ENCODE measurements at places on chromosomes 11 and 22.

DNA sequence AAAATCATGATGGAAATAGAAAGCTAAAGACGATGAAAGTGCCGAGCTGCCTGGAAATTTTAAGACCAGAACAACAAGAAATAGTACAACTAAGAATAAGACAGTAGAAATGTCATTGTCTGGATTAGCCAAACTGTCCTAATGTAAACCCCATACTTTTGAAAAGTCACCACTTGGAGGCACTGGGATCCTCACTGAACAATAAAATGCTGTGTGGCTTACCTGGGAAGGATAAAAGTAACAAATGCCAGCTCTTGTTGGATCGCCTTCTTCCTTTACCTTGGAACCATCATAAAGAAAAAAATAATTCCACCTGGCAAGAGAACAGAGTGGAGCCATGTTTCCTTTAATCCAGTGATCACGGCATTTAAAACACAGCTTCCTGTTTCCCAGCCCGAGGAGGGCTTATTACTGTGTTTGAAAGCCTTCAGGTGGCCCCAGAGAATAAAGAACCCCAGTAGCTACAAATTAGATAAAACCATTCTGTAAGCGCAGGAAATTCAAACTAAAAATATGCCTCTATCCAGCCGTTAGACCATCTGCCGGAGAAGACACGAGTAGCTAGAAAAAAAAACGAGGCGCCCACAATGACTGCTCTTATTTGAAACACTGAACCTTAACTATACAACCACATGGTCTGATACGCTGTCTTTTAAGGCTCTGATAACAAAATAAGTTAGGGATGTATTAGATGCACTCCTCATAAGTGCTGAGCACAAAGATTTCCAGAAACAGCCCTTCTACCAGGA lies 4.4 kb downstream of the HPS4 start:
- no peak for DNase-seq

GRCh38 chr22:23211622-23212021 lies 31.3 kb downstream of the BCR start:
- DNase-seq = no peak

- peak; percentile 86 for DNase-seq
These were observed 34.7 kb downstream of the PARVA start for GRCh38 chr11:12411806-12412727.

GRCh38 chr11:45843158-45843924 lies 3.9 kb upstream of the CRY2 start:
- DNase-seq = peak; percentile 93

DNA sequence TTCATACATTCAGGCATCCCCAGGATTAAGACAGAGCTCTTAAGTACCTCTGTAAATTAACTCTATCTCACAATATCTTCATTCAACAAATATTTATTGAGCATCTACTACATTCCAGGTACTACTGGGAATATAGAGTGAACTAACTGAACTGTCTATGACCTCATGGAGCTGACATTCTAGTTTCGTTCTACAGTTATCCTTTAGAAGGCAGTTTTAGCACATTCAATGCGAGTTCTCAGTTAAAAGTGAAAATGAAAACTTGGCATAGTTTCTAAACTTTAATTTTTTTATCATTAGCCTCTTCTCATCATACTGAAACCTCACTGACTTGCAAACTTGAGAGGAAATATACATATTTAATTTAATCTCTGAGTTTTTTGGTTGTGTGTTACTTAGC lies 10.7 kb upstream of the MS4A6E start:
- DNase-seq = no peak

DNA sequence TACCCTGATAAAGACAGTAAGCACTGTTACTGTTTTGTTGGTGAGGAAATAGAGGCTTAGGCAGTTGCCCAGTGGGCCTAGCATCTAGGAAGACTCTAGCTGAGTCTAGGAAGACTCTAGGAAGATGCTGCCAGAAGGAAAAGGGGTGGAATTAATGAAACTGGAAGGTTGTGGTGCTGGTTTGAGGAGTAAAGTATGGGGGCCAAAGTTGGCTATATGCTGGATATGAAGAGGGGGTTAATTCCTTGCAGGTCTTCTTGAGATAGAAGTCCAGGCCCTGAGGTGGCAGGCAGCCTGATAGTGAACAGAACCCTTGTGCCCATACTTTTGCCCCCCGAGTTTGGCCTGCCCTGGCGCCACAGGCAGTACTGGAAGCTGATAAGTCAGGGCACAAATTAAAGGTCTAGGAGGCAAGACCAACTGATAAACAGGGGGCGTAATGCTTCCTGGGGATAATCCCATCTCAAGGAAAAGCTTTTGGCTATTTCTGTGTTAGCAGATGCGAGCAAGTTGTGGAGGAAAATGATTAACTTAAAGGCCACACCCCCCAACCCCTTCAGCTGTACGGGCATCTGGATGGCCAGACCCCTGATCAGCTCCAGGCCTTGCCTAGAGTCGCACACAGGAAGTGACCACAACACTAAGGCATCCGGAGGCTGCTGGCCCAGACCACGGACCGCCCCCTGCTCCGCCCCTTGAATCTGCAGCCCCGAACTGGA lies 3.1 kb downstream of the ILK start:
- peak; percentile 98 for DNase-seq

DNA sequence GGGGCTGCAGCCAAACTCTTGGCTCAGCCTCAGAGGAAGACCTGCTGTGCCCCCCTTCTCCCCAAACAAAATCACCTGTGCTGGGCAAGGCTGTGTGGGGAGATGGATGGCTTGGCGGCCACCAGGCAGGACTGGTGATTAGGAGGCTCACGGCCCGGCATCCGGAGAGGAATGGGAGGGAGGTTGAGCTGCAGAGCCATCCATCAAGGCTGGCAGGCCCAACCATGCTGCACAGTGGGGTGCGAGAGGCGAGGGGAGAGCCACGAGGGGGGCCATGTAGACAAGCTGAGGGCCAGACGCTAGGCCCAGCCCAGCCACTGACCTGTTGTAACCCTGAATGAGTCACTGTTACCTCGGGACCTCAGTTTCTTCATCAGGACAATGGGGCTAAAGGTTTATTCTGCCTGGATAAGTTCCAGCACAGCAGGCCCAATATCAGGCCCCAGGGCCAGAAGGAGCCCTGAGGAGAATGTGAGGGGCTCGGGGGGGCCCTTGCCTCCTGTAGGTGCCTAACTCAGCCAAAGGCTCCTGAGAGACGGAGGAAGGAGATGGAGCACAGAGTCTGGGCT lies 18.2 kb downstream of the PDE2A start:
- no peak for DNase-seq

- no peak for DNase-seq
These were observed 71.5 kb upstream of the SLC22A12 start for GRCh38 chr11:64519541-64519940.

- DNase-seq = peak; percentile 100
These were observed at the start of gene TCIRG1 for GRCh38 chr11:68038718-68039525. TCIRG1 (plus strand) TSS chr11:68039025; CDS start chr11:68041272, 2,247 bp downstream.

- DNase-seq = no peak
These were observed 492.2 kb upstream of the B3GAT1 start for GRCh38 chr11:134904103-134904790.

GRCh38 chr22:39369586-39369985 lies 19.8 kb downstream of the SYNGR1 start:
- DNase-seq = no peak

DNA sequence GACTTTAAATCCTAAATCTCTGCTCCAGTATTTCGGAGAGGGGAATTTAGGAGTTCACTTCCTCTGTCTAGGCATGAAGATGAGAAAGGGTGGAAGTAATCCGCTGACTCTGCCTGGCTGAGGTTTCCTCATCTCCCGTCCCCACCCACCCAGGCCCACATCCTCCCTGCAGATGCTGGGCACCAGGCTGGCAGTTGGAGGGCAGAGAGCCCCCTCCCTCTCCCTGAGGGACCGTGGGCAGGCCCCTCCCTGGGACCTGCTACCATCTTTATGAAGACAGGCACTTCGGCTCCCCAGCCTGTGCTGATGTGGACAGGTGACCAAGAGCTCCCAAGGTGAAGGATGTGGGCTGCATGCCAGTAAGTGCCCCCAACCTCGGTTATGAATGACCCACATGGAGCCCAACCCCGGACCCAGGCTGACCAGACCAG lies 6.7 kb downstream of the CASTOR1 start:
- DNase-seq = peak; percentile 17

DNA sequence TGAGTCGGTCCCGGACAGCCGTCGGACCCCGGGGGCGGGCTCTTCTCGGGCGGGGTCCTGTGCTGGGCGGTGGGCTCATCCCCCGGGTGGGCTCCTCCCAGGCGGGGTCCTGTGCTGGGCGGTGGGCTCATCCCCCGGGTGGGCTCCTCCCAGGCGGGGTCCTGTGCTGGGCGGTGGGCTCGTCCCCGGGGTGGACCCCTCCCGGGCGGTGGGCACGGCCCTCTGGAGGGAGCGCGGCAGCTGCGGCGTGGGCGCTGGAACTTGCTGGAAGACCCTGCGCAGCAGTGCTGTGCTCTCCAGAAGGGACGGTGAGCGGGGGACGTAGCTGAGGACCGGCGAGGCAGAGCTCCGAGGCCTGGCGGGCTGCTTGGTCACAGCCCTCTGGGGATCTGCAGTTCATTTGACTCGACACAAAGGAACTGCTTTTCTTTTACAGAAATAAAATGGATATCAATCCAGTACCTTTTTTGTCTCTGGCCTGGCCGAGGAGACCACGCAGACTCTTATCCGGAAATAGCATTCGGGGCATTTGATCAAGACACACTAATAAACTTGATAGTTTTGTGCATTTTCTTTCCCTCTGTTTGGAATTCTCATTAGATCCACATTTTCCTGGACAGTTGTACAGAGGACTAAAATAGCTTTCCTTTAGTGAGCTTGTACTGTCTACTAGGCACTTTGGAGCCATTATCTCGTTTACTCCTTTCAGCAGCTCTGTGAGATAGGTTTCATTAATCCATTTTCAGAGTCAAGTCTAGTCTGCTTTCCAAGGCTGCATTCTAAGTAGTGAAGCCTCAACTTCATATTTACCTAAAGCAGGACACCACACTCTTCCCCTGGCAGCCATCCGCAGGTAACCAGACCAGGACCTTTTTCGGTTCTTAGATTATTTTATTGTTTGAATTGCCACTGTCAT lies 812 bp downstream of the JAM3 start:
- DNase-seq = peak; percentile 94

- DNase-seq = no peak
These were observed 1254.7 kb downstream of the BRD1 start for GRCh38 chr22:48572951-48573350.

DNA sequence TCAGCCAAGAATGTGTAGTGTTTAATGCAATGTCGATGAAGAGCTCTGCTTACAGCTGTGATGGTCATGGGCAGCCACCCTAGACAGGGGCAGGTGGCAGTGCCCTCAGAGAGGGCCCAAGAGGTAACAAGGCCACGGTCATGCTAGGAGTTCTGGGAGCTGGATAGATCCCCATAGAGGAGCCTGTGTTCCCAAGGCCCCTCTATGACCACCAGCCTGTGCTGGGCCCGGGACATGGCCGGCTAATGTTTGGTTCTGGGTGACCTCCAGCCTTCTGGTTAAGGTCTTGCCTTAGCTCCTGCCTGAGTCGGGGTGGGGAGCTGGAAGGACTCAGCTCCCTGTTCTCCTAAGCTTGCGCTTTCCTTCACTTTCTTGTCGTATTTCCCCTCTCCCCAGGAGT lies 65.1 kb downstream of the GRIK4 start:
- no peak for DNase-seq

- DNase-seq = no peak
These were observed 148.3 kb upstream of the RASSF10 start for GRCh38 chr11:12860827-12861226.

GRCh38 chr11:72626414-72626936 lies 47.7 kb downstream of the PDE2A start:
- no peak for DNase-seq

GRCh38 chr11:111913997-111914396 lies 1.5 kb downstream of the HSPB2 start:
- peak; percentile 90 for DNase-seq

GRCh38 chr11:5507933-5508305 lies 1.8 kb downstream of the UBQLN3 start:
- DNase-seq = no peak

GRCh38 chr11:106011481-106011880 lies 10.6 kb downstream of the MSANTD4 start:
- peak; percentile 14 for DNase-seq

GRCh38 chr22:19016081-19016766 lies 80.1 kb upstream of the PRODH start:
- no peak for DNase-seq

GRCh38 chr11:15911377-15912044 lies 444.8 kb downstream of the SOX6 start:
- DNase-seq = no peak

DNA sequence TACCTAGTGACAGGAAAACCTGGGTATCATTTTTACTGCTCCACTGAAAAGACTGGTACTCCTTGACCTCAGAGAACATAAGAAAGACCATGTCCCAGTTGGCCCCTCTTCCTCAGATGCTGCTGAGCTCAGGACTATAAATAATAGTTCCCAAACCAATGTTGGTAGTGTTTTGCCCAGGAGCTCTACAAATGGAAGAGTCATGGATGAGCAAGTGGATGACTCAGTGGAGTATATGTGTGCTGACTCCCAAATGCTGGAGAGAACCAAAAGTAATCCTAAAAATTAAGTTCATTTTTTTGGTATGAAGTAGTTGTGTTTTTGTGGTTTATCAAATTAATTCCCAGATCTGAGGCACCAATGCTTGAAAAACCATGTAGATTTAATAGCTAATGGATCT lies 482.0 kb downstream of the KCNA4 start:
- no peak for DNase-seq

DNA sequence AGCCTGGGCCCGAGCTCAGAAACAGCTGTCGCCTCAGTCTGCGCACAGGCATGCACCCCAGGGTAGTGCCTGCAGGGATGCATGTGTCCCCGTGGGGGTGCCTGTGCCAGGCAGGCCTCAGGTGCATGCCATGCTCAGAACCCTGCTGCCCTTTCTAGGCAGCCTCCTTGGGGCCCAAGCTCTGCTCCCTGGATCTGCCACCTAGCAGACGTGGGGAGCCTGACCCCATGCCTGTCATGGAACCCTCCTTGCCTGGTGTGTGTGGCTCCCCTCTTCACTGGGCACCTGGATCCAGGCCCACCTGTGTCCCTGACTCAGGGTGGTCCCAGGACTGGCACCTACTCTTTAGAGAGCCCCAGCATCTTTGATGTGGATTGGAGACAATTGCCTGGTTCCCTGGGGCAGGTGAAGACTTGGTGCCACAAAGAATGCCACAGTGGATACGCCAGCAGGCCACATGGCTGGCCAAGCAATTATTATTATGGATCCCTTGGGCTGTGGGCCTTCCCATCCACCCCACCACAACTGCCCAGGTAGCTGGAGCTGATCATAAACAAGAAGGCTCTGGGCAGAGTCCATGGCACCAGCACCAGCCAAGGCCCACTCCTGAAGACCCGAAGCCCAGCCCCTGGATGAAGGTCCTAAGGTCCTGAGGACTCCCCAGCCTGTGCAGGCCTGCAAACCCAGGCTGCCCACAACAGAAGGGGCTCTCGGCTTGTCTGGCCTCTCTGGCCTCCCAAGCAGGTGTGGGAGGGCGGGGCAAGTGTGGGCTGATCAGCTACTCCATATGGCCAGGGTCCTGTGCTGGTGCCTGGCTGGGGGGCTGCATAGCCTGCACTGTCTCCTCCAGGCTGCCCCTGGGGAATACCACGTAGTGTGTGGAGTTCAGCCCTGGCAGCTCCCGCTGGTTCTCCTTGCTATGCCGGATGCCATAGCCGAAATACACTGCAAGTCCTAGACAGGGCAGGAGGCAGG lies 3.8 kb downstream of the SLC7A4 start:
- peak; percentile 76 for DNase-seq

- DNase-seq = no peak
These were observed 4.5 kb downstream of the TMPRSS4 start for GRCh38 chr11:118081241-118081958.

All from osteoblast (primary cell).